Testis (tissue), 5 donors: ENCODE measurements at places on chromosomes 1 and 21.

DNA sequence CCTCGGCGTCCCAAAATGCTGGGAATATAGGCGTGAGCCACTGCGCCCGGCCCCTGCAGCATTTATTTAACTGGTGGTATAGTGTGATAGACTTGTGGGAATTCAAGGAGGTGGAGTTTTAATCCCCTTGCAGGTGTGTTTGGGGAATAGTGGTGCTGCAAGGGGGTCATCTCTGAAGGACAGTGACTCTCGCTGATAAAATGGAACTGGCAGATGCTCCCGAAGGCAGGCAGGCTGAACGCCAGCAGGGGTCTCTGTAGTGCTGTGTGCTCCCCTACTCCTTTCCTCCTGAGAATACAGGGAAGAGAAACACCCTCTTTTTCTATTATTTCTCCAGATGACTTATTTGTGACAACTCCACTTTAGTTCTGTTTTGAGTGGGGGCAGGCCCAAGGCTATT lies 4.0 kb downstream of the OSCP1 start:
- DNase-seq: no peak

DNA sequence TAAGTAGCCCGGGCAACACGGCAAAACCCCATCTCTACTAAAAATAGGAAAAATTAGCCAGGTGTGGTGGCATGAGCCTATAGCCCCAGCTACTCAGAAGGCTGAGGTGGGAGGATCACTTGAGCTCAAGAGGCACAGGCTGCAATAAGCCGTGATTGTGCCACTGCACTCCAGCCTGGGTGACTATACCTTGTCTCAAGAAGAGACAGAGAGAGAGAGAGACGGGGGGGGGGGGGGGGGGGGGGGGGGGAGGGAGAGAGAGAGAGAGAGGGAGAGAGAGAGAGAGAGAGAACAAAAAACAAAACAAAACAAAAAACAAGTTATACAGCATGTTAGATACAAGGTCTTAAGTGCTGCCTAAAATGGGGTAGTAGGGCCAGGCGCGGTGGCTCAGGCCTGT lies 77.8 kb upstream of the ZNF281 start:
- no peak for DNase-seq

DNA sequence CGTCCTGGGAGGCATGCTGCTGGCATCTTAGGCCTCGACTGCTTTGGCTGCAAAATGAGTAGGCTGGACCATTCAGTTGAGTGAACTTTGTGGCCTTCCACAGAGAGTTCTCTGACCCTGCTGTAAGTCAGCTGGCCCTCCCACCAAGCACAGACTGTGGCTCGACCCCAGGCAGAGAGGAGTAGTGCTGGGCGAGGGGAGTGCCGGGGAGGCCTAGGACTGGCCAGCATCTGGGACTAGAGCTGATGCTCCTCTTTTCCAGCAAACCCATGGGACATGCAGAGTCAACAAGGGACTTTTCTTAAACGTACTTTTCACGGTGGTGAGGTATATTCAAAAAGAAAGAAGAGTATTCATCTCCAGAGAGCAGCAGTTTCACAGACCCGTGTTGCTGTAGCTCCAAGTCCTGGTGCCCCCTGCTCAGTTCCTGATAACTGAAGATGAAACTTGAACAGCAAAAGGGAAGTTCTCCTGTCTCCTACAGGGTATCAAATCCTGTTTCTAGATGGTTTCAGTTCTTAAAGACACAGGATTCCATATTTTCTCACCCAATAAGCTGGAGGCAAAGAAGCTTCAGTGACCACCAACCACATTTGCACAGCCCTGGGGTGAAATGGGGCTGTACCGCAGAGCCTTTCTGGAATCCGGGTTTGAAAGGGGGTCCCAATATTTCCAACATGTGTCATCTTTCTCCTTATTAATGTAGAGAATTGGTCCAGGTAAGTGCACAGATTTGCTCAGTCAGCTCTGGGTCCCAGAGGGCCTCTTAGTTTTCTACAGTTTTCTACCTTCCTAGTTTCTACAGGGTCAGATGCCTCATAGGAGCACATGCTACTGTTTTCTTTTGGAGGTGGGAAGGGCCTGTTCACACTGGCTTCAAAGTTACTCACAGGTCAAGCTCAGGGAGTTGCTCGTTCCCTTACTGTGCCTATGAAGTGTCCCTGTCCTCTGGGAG lies 20.9 kb downstream of the BATF3 start:
- no peak for DNase-seq

DNA sequence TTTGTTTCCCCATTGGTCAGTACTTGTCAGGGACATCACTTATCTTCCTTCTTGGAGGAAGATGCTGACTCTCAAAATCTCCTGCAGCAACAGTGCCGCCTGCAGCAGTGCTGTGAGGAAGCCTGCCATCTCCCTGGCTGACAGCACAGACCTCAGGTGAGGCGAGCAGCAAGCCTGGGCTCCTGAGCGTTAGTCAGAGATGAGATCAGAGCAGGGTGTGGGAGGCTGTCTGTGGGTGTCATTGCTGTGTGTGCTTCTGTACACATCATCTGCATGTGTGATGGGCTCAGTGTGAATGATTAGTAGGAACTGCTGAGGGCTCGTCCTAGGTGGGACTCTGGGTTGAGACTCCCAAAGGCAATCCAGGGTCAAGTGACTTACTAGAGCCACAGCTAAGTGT lies 6.1 kb downstream of the STRIP1 start:
- no peak for DNase-seq

DNA sequence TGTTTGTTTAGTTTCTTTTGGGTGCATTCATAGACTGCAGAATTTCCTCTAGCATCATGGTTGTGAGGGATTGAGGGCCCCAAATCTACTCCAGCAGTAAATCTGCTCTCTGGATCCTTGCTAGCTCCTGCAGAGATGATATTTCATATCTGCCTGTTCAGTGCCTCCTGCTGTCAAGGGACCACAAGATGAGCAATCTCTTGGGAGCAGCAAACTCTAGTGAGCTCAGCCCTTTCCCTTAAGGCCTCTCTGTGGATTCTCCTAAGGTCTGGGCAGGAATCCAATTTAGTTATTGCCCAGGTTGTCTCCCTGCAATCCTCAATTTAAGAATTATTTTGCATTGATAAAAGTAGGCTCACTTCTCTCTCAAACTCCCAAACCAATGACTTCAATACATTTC lies 76.9 kb downstream of the RGS18 start:
- DNase-seq: no peak

DNA sequence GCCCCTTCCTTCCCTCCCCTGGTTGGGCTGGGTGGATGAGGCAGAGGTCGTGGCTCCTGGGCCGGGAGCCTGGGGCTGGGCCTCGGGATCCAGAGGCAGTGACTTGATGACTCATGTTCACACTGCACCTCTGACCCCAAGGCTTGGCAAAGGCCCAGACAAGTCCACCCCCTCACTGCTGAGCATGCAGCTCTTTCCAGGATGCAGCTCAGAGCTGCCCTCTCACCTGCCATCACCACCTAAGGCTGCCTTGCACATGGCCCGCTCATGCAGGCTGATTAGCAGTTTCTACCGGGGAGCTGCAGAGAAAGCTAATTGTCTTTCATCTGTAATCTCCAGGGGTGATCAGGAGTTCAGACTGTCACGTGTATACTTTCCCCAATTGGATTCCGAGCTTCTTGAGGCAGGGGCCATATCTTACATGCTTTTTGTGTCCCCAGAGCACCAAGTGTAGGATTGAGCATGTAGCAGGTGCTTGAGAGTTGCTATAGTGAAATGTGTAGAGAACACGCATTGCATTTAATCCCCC lies 62.1 kb downstream of the LRRN2 start:
- no peak for DNase-seq

- no peak for DNase-seq
Measured at GRCh38 chr1:113215015-113215414, 142.0 kb downstream of the LRIG2 start.

DNA sequence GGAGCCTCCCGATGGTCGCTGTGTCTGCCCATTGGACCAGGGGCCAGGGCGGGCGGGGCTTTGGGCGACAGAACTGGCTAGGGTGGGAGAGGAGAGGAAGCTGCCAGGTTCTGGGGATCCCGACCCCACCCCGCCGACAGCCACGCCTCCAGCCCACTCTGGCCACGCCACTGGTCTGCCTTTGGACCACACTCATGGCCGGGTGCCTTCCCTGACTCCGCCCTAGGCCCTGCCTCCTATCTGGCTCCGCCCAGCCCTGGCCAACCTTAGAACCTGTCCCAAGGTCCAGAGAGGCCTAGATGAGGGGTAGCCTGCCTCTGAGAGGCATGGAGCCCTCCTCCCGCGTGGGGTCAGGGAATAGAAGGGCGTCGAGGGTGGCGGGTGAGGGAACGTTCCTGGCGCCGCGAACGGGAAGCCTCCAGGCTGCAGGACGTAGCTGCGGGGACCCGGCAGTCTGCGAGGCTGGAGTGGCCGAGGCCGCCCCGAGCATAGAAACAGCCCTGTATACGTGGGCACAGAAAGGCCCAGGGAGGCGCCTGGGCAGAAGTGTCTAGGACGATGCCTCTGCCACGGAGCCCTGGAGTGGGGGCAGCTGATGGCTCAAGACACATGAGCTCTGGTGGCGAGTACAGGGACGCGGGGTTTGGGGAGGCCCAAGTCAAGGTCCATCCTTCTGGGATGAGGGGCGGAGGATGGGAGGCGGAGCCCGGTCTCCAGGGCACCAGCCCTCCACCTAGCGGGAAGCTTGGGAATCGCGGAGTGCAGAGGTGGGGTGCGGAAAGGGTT lies 11.5 kb upstream of the COL16A1 start:
- DNase-seq: peak; percentile 96

DNA sequence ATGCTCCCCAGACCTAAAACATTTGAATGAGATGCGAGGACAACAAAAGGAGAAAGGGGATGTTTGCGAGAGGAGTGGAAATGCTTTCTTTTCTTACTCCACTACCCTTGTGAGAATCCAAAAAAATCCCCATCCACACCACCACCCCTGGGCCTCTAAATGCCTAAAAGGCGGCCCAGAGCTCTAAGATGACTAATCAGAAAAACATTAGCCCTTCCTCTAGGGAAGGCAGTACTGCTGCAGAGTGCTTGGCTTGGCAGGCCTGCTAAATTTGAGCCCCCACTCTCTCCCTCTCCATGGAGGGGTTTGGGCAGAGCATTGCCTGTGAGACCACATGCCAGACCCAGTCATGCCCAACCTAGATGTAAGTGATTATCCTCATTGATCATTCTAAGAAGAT lies 347.9 kb downstream of the USH2A start:
- DNase-seq: no peak

DNA sequence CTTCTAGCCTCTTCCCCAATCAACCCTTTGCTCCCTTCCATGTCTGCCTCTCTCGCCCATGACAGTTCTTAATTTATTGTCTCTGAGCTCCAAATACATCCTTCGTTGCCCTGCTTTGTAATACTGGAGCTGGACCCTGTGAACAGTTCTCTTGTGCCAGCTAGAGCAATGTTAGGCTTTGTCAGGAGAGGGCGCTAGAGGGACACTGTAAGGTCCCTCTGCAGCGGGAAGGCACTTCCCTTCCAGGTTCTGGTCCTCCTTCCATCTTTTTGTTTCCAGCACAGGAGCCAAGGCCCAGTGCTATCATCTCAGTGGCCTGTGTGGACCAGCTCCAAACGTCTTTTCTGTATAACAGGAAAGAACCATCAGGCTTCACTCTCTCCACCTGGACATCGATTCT lies 95.9 kb downstream of the PTPRU start:
- DNase-seq: peak; percentile 58

GRCh38 chr1:153670257-153670858 lies 435 bp downstream of the ILF2 start:
- DNase-seq: no peak

GRCh38 chr1:100597061-100597741 lies 59.3 kb downstream of the GPR88 start:
- DNase-seq: no peak

DNA sequence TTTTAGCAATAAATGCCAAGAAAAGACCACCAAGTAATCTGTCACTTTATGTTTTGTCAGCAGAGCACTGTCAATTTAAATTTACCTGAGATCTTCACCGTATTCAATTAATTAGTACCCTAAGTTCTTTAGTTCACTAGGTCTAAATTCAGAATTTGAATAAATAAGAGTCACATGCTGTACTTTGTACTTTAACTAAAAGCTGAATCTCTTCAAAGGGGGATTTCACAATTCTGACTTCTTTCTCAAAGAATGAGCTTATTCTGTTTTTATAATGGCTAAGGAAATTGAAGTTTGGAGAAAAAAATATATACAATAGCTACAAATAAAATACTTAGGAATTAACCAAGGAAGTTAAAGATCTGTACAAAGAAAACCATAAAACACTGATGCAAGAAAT lies 2.1 kb upstream of the GNG5 start:
- no peak for DNase-seq

GRCh38 chr1:2566101-2567045 lies 10.2 kb downstream of the TNFRSF14 start:
- no peak for DNase-seq

DNA sequence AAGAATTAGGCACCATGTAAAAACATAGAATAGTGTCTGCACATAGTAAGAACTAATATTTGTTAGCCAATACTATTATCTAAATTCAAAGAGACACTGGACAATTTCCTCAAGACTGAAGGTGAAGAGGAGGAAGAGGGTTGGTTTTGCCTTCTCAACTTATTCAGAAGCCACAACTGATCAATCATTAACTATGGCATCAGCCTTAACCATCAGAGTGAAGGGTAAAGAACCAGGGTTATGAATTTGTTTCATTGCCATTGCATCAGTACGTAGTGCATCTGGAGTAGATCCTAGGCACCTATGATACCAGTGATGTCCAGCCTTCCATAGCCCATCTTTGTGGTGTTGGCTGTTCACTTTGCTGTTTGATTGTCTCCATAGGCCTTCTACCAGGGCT lies 421.7 kb upstream of the DEPDC1 start:
- DNase-seq: no peak

DNA sequence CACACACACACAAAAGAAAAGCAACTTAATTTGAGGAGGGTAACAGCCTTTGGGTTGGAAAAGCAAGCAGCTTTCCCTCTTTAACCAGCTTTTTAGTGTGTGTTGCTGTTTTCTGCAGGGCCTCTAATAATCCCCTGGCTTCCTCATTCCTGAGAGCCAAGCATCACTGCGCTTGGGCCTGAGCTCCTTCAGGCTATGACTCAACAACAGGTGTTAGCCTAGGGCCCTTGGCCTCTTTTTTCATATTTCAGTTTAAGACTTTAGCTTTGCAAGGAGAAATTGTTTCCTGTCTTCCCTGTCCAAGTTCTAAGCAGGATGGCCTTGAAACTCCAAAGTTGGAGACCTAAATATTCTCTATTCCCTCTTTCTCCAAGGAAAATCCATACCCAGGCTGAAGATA lies 26.2 kb upstream of the SNX27 start:
- DNase-seq: no peak
